ENCODE measurements at places on chromosomes 1 and 21. TPM values are rescaled to one million over a fixed set of nuclear protein-coding genes. Genes with fewer than 3 reads are reported as not detected.

The HSD3B2 gene
- polyA plus RNA-seq, result not detected

The OSCP1 gene
- 7.8 TPM for polyA plus RNA-seq

The MTARC1 gene
- 0.72 TPM for polyA plus RNA-seq

The OR6F1 gene
- not detected for polyA plus RNA-seq

The SLAMF8 gene
- polyA plus RNA-seq, result 0.04 TPM

The PNRC2 gene
- 40.3 TPM for polyA plus RNA-seq

The ANKRD65 gene
- 0.11 TPM for polyA plus RNA-seq

The RCSD1 gene
- not detected for polyA plus RNA-seq

The SPOCD1 gene
- 132 TPM for polyA plus RNA-seq

The SPRR2G gene
- not detected for polyA plus RNA-seq

The ZBTB8A gene
- 1.8 TPM for polyA plus RNA-seq

The C8B gene
- not detected for polyA plus RNA-seq

The SPRR2E gene
- polyA plus RNA-seq, result not detected

The AIRE gene
- polyA plus RNA-seq, result 0.05 TPM

The LMX1A gene
- polyA plus RNA-seq, result not detected

The FCRL5 gene
- not detected for polyA plus RNA-seq

The GPR37L1 gene
- polyA plus RNA-seq, result not detected

The KIF17 gene
- 5.7 TPM for polyA plus RNA-seq

The KCNK1 gene
- polyA plus RNA-seq, result 1.7 TPM

The NBPF3 gene
- 6.7 TPM for polyA plus RNA-seq

The CLCA1 gene
- polyA plus RNA-seq, result not detected

The PTBP2 gene
- polyA plus RNA-seq, result 6.2 TPM

The SLAMF9 gene
- 0.27 TPM for polyA plus RNA-seq

The LCE1D gene
- polyA plus RNA-seq, result not detected
